WTC11 (cell line): ENCODE measurements at places on chromosomes 12 and 14. TPM values are rescaled to one million over a fixed set of nuclear protein-coding genes. Genes with fewer than 3 reads are reported as not detected.

The KLRC2 gene
- total RNA-seq = not detected in 3 replicates

The TAMALIN gene
- total RNA-seq = 5.5 to 7.1 TPM (median 6.1 TPM) in 3 replicates

The PLEKHH1 gene
- total RNA-seq = 45.4 to 49.8 TPM (median 48.3 TPM) in 3 replicates

DNA sequence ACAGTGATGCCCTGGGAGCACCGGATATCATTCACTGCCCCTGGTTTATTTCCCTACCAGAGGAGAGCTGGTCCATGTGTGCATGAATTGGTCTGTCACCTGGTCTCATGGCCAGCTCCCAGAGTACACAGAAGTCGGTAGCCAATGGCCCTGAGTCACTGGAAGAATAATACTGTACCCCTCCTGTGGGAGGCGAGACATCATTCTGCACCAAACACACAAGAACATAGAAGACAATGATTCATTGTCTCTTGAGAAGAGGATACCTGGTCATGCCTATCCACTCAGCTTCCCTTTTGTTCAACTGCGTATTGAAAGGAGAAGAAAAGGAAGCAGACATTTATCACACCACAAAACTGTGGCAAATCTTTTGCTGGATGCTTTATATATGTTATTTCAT is 216.2 kb downstream of the DPF3 start:
- no peak for DNase-seq

GRCh38 chr12:21940549-21941505 is at the start of gene ABCC9:
ABCC9 (minus strand) TSS chr12:21941426; CDS start chr12:21936674, 4,752 bp downstream.
- peak; percentile 55 for DNase-seq

- no peak for DNase-seq
Measured at GRCh38 chr14:73741876-73742519, 27.8 kb upstream of the PNMA1 start.
